Endodermal cell (in vitro differentiated cells): ENCODE measurements at places on chromosomes 13 and 19. TPM values are rescaled to one million over a fixed set of nuclear protein-coding genes. Genes with fewer than 3 reads are reported as not detected.

GRCh38 chr13:76148926-76149325 is 512.8 kb downstream of the LMO7 start:
- DNase-seq = no peak

DNA sequence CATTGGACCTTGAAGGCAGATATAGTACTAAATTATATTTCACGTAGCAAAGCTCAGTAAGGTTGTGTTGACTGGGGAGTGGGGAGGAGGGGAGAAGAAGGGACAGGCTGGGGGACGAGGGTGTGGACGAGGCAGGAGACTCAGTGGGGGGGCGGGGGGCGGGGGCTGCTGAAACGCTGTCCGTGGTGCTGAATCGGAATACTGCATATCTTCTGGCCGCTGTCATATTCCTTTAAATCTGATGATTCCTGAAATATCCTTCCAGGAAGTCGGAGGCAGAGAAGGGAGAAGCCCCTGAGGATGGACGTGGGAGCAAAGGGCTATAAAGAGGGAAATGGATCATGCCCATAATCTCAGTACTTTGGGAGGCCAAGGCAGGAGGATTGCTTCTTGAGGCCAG is 34.7 kb upstream of the CASP14 start:
- peak; percentile 85 for DNase-seq

The PPM1N gene
- total RNA-seq = 3.0 and 3.2 TPM in 2 replicates

- DNase-seq = peak; percentile 68
Observed at GRCh38 chr19:17951990-17952976, 14.6 kb upstream of the KCNN1 start.

DNA sequence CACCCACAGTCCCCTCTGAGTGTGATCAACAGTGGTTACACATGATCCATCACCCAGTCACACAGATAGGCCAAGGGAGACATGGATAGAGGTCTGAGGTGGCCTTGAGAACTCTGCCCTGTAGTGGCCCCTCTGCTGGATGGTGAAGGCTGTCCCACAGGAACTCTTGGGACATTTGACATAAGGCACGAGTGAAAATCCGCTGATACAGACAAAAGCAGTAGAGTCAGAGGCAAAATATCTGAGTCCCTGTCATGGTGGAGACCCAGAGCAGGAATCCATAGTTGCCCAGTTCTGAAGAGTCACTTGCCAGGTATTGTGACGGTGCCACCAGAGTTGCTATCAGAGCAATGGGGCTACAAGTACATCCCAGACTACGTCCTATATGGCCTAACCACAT is 18.8 kb upstream of the SLC25A30 start:
- no peak for DNase-seq

The GSX1 gene
- total RNA-seq = not detected in 3 replicates
